Neural progenitor cell (in vitro differentiated cells): ENCODE measurements at places on chromosomes 5 and 9.

GRCh38 chr9:91071184-91071990 lies 269.8 kb downstream of the SYK start:
- no peak for DNase-seq

GRCh38 chr9:136078498-136079011 lies 16.5 kb downstream of the NACC2 start:
- peak; percentile 1 for DNase-seq

DNA sequence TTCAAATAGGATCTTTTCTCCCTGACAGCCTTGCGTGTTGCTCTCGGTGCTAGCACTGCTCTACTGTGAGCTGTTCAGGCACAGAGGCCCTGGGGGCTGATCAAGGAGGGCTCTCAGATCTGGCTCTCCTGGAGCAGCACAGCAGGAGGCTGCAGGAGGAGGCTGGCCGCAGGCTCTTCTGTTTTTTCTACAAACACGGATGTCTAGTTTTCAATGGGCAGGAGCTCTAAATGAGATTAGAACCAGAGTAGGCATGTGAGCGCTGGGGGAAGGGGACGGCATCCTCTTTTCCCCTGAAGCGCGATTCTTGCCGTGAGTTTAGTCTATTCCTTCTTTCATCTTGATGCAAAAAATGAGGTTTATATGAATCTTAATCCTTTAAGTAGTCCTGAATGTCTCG lies 61.7 kb upstream of the IRX4 start:
- DNase-seq, result peak; percentile 45

DNA sequence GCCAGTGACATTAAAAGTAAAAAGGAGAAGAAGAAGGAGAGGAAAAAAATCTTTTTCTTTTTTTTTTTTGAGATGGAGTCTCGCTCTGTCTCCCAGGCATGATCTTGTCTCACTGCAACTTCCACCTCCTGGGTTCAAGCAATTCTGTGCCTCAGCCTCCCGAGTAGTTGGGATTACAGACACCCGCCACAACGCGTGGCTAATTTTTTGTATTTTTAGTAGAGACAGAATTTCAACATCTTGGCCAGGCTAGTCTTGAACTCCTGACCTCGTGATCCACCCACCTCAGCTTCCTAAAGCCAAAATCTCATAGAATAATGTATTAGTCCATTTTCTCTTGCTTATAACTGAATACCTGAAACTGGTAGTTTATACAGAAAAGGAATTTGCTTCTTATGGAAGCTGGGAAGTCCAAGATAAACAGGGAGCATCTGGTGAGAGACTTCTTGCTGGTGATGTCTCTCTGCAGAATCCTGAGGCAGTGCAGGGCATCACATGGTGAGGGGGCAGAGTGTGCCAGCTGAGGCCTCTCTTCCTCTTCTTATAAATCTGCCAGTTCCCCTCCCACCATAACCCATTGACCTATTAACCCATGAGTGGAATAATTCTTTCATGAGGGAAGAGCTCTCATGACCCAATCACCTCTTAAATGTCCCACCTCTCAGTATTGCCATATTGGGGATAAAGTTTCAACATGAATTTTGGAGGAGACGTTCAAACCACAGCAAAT lies 466.3 kb downstream of the GADD45G start:
- DNase-seq, result no peak

- peak; percentile 98 for DNase-seq
Measured at GRCh38 chr9:108933718-108934322, at the start of gene ELP1. Gene ELP1, minus strand, starts transcription at chr9:108934124. Its CDS starts 2,978 bp downstream, at chr9:108931146.

DNA sequence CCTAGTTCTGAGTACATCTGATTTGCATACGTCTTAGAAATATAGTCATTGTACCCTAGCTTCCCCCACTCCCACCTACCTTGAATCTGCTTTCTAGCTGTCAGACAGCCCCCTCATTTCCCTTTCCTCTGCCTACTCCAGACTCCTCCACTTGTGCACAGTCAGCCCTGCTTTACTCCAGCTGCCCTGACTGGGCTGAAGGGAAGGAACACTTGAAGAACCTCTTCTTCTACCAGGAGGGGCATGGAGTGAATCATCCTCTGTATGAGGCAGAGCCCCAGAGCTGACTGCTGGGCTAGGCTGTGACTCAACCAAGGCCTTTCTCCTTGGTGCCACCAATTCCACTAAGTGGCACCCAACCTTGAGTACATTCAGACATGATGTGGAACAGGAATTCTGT lies 18.1 kb upstream of the ZFR start:
- DNase-seq, result no peak

GRCh38 chr5:54024466-54024865 lies 285.9 kb downstream of the ARL15 start:
- no peak for DNase-seq

DNA sequence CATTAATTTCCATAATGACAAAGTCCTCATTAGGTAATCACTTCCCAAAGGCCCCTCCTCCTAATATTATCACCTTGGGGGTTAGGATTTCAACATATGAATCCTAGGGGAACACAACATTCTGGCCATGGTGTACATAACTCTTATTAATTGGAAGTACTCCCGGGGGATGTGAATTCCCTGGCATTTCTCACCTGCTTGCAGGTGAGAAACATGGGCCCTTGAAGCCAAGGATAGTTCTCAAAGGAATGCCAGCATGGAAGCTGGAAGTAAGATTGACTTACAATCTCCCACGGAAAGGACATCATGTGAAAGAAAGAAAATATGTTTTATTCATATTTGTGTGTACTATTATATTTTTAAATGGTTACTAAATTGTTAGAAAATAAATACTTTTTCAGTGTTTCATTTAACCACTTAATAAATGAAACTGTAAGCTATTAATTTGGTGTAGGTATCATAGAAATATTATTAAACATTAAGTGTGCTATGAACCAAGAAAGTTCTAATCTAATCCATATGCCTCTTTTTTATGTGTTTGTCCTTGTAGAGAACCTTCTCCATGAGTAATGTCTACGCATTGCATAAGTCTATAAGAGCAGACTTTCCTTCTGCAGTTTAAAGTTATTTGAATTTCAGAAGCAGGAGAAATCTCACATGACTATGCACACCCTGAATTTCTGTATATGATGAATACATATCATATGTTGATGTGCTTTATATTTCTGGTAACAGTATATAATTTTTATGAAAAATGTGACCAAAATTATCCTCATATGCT lies 59.4 kb downstream of the ANXA1 start:
- no peak for DNase-seq

DNA sequence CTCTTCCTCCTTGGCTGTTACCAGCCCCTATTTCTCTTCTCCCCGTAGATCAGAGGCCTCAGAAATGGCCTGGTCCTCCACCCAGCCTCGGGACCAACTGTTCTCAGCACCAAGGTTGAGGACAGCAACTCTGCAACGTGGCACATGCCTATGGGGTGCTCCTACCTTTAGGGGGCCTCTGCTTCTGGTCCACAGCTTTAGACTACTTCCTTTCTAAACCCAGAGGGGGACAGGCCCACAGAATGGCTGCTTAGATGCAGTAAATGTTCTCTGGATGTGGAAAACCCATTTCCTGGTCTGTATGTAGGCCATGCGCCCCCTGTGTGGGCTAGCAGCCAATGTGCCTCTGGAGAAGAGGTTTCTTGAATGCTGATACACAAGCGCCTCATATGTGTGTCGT lies 68.4 kb downstream of the NRG2 start:
- peak; percentile 31 for DNase-seq

DNA sequence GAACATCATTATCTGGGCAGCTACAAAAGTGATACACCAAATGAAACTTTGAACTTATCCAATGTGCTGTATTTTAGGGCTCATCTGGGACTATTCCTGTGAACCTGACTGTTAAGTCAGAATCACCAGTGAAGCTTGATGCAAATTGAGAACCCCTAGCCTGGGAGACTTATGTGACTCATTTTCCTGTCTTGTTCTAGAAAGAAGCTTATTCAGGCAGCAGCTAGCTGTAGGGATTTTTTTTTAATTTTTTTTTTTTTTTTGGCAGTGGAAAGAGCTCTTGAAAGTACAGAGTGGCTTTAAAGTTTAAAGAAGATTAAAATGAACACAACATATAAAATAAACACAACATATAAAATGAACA lies 81.1 kb upstream of the TNFAIP8 start:
- no peak for DNase-seq

DNA sequence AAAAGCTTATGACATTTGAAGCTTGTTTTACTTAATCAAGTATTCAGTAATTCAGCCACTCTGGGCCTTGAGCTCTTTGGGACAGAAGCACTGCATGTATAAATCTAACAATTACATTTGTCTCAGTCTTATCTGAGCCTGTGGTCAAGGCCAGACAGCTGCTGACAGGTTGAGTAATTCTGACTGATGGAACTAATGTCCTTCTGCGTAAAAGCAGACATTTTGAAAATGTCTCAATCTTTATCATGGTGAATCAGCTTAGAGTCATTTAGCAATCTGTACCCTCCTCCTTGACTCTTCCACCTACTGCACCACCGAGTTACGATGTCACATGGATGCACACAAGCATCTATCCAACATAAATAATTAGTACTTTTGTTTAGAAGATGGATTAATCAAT lies 400.0 kb downstream of the ARRDC3 start:
- DNase-seq, result no peak

GRCh38 chr5:179620703-179621350 lies 2.6 kb downstream of the HNRNPH1 start:
- no peak for DNase-seq

GRCh38 chr5:112479418-112479817 lies 60.3 kb upstream of the EPB41L4A start:
- DNase-seq, result no peak

GRCh38 chr5:131974016-131974415 lies 28.6 kb upstream of the MEIKIN start:
- DNase-seq, result no peak

GRCh38 chr5:139148306-139148705 lies 49.9 kb downstream of the SIL1 start:
- no peak for DNase-seq

- DNase-seq, result no peak
Measured at GRCh38 chr5:35274839-35275509, 44.7 kb upstream of the PRLR start.

- no peak for DNase-seq
Measured at GRCh38 chr5:53031695-53032096, 42.5 kb downstream of the ITGA2 start.

DNA sequence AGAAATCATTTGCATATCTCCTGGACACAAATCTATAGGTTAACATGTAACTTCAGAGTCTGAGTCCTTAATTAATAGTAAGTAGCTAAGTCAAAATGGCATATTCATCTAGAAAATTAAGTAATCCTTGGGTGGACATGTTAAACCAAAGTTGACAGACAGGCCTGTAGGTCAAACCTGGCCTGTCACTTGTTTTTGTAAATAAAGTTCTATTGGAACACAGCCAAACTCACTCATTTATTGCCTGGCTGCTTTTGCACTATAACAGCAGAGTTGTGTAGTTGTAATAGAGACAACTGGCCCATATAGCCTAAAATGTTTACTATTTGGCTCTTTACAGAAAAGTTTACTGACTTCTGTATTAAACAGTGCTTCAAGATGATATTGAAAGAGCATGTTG lies 24.6 kb upstream of the GPR21 start:
- DNase-seq, result no peak

DNA sequence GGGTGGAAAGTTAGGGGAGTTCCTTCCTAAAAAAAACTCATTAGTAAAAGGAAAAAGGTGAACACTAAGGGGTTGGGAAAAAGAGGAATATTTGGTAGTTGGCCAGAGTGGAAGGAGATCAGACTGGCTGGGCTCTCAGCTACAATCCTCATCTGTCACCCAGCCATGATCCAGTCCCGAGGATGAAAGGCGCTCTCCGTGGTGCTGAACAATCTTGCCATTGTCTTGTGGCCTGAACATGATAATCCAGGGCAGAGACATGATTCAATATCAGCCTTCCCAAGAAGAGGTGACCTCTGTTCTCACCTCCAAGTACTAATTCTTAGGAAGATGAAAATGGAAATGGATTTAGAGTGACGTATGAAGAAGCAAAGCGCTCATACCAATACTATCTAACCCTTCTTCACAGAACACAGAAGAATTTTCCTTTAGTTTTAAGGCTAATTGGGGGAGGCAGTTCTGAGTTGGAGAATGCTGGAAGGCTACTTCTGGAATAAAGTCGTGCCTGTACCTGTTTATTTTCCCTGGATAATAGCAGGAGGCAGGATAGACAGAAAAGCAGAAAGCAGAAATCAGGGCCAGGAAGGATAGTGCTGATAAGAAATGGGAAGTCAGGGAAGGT lies 36.6 kb upstream of the MYORG start:
- DNase-seq, result peak; percentile 87

DNA sequence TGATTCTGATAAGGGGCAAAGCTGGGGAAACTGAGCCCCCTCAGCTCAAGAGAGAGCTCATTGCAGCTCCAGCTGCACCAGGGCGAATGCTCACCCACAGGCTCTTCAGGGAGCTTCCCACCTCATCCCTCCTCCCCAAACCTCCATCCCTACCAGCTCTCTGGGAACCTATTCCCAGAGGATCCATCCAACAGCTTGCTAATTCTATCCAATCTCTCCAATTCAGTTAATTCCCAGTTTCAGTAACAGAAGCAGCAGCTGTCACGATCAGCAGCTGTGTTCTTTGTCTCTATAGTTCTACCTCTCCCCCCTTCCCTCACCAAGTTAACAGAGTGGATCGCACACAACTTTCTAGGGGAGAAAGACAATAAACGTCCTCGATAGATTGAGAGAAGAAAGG lies 135.5 kb upstream of the EFNA5 start:
- DNase-seq, result peak; percentile 61

- DNase-seq, result no peak
Measured at GRCh38 chr5:132679717-132680380, 6.1 kb downstream of the IL4 start.

DNA sequence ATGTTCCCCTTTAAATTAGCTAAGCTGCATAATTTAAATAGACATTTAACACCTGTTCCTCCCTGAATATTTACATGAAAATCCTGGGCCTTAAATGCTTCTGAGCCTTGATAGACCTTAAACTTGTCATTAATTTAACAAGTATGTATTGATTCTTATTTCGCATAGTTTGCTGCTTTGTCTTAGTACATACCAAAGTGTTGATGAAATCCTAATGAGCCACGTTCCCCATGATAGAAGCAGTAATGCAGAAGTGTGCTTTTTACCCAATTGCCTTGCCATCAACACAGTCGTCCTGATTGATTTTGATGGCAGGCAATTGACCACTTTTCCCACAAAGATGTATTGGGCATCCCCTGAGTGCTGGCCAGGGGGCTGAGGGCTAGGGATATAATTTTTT lies 213.5 kb downstream of the SGCD start:
- no peak for DNase-seq

- no peak for DNase-seq
Measured at GRCh38 chr5:122405751-122406150, 93.7 kb downstream of the SNCAIP start.

- no peak for DNase-seq
Measured at GRCh38 chr5:157959370-157959769, 100.4 kb upstream of the CLINT1 start.

- no peak for DNase-seq
Measured at GRCh38 chr5:78518365-78519197, 130.0 kb downstream of the LHFPL2 start.

DNA sequence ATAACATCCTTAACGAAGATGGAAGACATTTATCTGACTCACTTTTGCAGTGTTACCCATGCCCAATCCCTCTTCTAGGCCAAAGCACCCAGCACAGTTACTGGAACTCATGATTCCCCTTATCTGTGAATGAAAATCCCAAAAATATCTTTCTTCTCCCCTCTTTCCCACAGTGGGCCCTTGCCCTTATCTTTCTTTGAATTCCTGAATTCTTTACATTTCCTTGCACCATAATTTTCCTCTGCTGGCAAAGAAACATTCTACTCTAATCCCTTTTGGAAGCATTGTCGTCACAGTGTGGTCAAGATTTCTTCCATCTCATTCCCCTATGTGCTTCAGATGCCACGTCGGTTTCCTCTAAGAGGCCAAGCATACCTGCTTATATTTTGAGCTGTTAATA lies 135.9 kb upstream of the LIFR start:
- DNase-seq, result no peak
